AG10803 (cell line): ENCODE measurements at places on chromosomes 6 and 20.
A peak's percentile ranks its signal among the peaks of the same experiment; 100 is the strongest.

DNA sequence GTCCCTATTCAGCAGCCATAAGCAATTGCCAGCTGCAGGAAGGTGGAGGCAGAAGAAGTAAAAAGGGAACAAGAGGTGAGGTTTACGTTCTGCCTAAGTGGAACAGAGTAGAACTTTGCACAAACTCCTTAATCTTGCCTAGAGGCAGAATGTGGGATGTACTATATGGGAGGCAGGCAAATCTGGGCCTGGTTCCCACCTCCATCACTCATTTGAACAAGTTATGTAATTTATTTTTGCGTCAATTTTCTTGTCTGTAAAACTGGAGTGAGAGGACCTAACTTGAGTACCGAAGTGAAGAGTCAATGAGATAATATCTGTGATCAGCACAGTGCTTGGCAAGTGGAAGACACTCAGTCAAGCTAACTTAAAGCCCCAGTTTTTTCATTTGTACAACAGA, 2.0 kb upstream of the TPBG start:
- no peak for DNase-seq

GRCh38 chr20:1034415-1034789, 32.3 kb upstream of the RSPO4 start:
- DNase-seq = no peak

- DNase-seq = peak; percentile 39
Measured at GRCh38 chr6:108589244-108589791, 28.6 kb downstream of the FOXO3 start.

GRCh38 chr6:43950051-43950605, 177.1 kb downstream of the MRPL14 start:
- no peak for DNase-seq

- DNase-seq = peak; percentile 22
Measured at GRCh38 chr6:157019115-157019641, 242.0 kb downstream of the ARID1B start.

- no peak for DNase-seq
Measured at GRCh38 chr20:10716855-10717254, 43.1 kb upstream of the JAG1 start.

DNA sequence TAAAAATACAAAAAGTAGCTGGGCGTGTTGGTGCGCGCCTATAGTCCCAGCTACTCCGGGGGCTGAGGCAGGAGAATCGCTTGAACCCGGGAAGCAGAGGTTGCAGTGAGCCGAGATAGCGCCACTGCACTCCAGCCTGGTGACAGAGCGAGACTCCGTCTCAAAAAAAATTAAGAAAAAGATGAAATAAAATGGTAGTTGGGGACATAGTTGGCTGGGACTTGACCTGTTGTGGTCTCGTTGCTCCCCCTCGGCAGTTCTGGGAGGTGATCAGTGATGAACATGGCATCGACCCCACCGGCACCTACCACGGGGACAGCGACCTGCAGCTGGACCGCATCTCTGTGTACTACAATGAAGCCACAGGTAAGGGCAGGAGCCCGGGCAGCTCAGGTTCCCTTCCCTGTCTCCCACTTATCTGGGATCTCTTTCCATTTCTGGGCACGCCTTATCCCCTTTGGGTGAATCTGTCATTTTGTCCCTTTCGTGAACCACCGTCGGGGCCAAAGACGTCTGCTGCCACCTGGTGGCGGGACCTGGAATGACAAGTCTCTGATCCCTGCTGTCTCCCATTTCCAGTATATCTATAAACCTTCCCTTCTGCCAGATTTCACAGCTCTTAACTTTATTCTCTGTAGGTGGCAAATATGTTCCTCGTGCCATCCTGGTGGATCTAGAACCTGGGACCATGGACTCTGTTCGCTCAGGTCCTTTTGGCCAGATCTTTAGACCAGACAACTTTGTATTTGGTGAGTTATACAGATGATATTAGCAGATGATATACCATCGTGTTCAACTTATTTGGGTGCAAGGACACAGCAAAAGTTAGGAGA, 2.3 kb downstream of the TUBB start:
- DNase-seq = peak; percentile 77

DNA sequence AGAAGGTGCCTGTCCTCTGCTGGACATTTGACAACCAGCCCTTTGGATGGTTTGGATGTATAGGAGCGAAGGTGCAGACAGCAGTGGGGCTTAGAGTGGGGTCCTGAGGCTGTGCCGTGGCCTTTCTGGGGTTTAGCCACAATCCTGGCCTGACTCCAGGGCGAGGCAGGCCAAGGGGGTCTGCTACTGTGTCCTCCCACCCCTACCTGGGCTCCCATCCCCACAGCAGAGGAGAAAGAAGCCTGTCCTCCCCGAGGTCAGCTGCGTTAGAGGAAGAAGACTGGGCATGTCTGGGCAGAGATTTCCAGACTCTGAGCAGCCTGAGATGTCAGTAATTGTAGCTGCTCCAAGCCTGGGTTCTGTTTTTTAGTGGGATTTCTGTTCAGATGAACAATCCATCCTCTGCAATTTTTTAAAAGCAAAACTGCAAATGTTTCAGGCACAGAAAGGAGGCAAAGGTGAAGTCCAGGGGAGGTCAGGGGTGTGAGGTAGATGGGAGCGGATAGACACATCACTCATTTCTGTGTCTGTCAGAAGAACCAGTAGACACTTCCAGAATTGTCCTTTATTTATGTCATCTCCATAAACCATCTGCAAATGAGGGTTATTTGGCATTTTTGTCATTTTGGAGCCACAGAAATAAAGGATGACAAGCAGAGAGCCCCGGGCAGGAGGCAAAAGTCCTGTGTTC, 1.3 kb upstream of the CDKN1A start:
- DNase-seq = peak; percentile 62

GRCh38 chr6:84665401-84665800, 99.0 kb downstream of the TBX18 start:
- DNase-seq = no peak

- peak; percentile 5 for DNase-seq
Measured at GRCh38 chr6:128303870-128304269, 216.5 kb downstream of the PTPRK start.

- DNase-seq = peak; percentile 48
Measured at GRCh38 chr20:52622081-52622480, 350.1 kb upstream of the TSHZ2 start.

- DNase-seq = peak; percentile 65
Measured at GRCh38 chr6:118679327-118679901, 28.0 kb upstream of the CEP85L start.

DNA sequence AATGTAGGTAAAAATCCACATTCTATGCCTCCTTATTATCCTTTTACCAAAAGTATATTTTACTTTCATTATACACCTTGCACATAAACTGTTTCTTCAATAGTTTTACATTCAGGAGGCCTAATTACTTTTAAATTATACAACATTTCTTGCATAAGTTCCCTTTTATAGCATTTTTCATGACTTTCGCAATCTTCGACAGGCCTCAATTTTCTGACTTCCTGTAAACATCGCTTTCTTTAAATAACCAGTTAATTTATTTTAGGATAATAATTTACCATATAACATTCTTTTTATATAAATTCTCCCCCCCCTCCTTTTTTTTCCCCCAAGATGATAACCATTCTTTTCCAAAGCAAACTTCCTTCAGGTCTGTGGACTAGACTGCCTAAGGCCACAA, 9.2 kb downstream of the SLC35A1 start:
- no peak for DNase-seq

GRCh38 chr20:16842486-16843120, 94.4 kb downstream of the OTOR start:
- no peak for DNase-seq

DNA sequence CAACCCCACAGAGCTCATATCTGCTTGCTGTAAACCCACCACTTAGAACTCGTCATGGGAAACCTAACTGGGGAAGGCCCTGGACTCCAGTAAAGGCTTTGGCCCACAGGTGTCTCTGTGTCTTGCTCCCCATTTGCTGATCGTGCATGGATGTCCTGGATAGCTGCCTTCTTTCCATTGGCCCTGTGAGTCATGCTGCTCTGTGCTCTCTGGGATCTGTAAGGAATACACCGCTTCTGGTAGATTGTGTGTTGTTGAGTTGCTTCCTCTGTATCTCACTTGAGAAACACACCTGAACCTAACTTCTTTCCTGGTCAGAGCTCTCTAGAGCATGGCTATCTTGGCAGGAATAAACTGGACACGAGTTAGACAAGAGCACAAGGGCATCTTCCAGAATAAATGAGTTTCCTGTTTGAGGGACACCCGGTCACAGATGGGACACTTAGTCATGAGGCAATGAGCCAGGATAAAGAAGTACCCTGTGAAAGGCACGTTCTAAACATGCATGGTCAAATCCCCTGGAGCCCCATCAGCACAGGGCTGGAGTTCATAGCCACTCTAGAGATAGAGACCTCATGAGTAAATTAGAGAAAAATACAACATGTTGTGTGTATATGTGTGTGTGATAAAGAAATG, 99.6 kb upstream of the TMEM170B start:
- no peak for DNase-seq

DNA sequence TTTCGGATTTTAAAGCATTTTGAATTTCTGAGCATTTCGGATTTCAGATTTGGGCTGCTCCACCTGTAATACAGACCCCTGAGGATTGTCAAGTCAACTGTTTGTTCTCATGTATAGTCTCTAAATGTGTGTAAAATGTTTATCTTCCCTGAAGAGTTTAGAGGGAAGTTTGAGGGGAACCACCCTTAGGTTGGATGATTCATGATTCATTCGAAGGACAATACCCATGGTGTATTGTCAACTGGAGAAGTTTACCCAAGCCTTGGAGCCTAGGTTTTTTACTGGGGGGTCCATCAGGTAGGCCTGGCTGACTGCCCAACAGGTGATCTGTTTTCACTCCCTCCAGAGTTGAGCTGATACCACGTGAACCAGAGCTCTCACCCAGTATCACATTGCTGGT, 18.9 kb downstream of the GSTA4 start:
- DNase-seq = no peak

DNA sequence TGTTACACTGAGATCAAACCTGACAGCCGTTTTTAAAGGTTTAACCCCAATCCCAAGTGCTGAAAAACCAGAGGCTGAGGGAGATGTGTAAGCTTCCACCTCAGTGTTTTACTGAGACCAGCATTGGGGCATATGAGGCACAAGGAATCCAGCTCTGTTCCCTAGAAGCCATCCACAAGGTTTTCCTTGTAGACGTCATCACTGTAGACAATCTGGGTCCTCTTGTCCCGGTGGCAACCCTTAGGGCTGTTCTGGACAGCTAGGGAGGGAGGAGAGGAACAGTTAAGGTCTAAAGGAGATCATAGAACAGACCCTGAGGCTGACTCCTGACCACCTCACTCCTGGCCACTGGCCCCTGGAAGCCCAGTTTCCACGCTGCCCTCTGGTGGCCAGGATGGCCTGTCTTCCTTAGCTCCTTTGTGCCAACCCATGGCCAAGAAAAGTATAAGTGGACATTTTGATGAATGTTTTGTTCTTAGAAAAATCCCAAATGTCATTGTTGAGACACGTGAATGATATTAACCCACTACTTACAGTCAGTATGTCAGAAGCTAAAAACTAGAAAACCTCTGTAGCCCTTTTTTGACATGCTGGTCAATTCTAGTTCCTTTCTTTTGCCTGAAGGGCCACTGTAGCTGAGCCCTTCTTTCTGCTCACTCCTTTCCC, 6.4 kb downstream of the CFB start:
- peak; percentile 55 for DNase-seq

GRCh38 chr20:63519668-63520503, 679 bp upstream of the PPDPF start:
- DNase-seq = peak; percentile 45

DNA sequence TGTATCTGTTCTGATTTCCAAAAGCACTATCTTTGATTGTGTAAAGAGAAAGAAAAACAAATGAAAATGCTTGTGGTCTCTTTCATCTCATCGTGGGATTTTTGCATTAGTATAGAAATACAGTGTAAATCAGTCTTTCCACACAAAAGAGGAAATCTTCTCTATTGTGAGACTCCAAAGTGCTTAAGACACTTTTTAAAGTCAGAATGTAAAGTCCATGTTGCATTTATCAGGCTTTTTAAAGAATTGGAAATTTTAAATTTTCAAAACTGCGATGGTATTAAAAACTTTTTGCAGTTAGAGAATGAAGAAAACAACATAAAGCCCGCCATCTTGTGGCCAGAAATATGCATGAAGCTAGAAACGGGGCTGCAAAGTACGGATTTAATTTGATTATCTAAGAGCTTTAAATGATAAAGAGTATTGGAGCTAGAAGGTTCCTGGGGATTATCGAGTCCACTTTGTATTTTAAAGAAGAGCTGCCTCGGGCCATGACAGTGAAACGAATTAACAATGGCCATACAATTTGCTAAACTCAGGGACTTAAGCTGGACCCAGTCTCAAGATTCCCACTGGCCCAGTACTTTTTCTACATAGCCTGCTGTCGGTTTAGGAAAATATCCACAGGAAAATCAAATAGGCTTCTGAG, 339.6 kb downstream of the ARHGAP18 start:
- DNase-seq = peak; percentile 48
